ENCODE measurements at places on chromosomes 11 and 22.

GRCh38 chr22:46054091-46055073, 77.4 kb upstream of the WNT7B start:
- DNase-seq: no peak

DNA sequence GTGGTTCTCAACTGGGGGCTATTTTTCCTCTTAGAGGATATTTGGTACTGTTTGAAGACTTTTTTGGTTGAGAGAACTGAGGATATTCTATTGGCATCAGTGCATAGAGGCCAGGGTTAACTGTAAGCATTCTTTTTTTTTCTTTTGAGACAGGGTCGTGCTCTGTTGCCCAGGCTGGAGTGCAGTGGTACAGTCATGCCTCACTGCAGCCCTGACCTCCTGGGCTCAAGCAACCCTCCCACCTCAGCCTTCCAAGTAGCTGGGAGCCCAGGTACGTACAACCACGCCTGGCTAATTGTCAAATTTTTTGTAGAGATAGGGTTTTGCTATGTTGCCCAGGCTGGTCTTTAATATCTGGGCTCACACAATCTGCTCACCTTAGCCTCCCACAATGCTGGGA, 12.9 kb downstream of the MMP7 start:
- DNase-seq: no peak

DNA sequence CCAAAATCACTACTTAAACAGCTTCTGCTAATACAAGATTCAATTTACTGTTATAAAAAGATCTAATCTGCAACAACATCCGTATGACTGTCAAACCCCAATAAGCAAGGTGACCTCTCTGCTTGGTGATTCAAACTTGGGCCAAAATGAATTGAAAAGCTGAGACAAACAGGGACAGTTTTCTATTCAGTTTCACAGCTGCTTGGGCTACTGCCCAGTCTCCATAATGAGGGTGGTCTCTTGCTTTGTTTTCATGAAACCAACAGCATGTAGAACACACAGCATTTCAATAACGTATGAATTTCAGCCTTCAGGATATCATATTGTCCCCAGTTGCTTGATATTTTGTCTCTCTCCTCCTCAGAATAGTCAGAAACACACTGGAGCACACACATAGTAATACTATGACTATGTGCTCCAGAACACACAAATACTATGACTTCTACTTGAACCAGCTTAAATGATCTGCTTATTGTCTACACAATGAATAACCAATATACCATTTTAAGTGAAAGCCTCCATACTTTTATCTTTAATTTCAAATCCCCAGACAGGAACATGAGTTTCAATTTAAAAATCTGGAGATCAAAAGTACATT, 285.0 kb downstream of the TTC28 start:
- DNase-seq: no peak

- no peak for DNase-seq
Observed at GRCh38 chr11:17412488-17413180, 24.2 kb upstream of the KCNJ11 start.

- no peak for DNase-seq
Observed at GRCh38 chr22:36741204-36741793, 34.6 kb downstream of the IFT27 start.

DNA sequence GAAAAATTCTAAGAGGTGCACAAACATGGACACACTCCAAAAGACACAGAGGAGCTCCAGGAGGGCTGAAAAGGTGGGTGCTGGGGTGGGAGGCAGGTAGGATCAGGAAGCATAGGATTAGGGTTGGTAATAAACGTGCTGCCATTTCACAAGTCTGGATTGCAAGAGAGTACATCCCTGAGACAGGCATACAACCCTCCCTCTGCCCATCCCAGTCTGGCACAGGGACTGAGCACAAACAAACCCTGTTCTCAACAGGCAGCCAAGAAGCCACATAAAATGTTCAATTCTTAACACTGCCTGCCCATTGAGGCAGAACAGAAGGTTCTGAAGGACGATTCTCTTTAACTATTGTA, 18.5 kb downstream of the SLC35F2 start:
- DNase-seq: no peak

- DNase-seq: no peak
Observed at GRCh38 chr11:44585421-44585820, 20.0 kb downstream of the CD82 start.

DNA sequence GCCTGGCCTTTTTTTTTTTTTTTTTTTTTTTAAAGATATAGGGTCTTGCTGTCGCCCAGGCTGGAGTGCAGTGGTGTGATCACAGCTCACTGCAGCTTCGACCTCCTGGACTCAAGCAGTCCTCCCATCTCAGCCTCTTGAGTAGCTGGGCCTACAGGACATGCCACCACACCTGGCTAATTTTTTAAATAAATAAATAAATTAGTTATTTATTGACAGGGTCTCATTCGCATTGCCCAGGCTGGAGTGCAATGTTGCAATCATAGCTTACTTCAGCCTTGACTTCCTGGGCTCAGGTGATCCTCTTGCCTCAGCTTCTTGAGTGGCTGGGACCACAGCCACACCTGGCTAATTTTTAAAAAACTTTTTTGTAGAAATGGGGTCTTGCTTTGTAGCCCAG, 10.5 kb downstream of the AP2A2 start:
- DNase-seq: no peak

- no peak for DNase-seq
Observed at GRCh38 chr11:78408619-78409018, 9.0 kb downstream of the GAB2 start.

DNA sequence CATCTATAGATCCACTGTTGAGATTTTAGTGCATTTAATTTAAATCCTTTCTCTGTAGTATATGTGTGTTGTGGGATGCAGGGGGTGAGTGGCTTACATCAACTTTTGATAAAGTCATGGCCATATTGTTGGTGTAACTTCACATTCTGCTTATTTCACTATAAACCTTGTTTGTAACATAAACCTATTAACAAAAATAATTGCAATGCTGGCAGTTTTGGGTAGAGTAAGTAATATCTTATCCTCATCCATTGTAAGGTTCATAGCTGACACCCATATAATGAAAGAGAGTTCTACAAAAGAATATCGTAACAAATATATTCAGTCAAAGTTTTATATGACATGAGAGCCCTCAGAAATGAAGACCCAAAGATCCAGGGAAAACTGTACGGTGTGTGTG, 601.7 kb upstream of the ANO3 start:
- DNase-seq: no peak

GRCh38 chr11:105208019-105208418, 68.5 kb upstream of the CARD18 start:
- DNase-seq: no peak

DNA sequence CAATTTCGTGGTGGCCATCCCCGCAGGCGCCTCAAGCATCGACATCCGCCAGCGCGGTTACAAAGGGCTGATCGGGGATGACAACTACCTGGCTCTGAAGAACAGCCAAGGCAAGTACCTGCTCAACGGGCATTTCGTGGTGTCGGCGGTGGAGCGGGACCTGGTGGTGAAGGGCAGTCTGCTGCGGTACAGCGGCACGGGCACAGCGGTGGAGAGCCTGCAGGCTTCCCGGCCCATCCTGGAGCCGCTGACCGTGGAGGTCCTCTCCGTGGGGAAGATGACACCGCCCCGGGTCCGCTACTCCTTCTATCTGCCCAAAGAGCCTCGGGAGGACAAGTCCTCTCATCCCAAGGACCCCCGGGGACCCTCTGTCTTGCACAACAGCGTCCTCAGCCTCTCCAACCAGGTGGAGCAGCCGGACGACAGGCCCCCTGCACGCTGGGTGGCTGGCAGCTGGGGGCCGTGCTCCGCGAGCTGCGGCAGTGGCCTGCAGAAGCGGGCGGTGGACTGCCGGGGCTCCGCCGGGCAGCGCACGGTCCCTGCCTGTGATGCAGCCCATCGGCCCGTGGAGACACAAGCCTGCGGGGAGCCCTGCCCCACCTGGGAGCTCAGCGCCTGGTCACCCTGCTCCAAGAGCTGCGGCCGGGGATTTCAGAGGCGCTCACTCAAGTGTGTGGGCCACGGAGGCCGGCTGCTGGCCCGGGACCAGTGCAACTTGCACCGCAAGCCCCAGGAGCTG, 24.8 kb downstream of the ADAMTS15 start:
- no peak for DNase-seq
